Stimulated activated CD4-positive, alpha-beta T cell treated with anti-CD3 and anti-CD28 coated beads, TNF-alpha, amount 100 ng/mL, for 1 hour (primary cell): ENCODE measurements at places on chromosomes 1 and 21.

DNA sequence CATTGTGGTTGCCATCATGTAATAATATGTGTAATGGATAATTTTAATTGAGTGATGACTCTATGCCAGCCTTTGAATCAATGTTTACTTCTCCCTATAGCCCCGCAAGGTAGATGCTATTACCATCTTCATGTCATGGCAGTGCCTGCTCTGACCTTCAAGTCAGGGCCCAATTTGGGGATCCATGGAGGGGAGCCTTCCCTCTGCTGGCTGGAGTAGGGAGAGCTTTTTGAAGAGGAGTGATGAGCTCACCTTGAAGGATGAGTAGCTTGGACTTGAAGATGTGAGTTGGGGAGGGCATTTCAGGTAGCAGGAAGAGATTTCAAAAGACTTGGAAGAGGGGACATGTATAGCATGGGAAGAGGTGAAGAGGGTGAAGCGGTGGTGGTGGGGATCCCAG is 189.2 kb downstream of the FOXD2 start:
- no peak for DNase-seq

- no peak for DNase-seq
Observed at GRCh38 chr1:162996261-162996660, 72.9 kb upstream of the RGS4 start.

DNA sequence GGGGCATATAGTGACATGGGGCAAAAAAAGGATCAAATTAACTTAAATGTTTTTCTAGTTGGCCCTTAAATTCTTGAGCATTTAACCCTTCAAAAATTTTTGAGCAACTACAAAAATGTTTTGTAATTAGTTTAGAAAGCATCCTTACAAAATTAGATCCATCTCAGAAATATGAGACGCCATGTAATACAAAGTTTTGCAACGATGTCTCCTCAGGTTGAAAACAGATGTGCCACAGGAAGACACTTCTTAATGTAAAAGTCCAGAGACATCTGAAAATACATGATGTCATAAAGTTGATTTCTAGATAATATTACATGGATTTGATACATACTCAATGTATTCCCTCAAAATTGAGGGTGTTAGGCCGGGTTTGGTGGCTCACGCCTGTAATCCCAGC is 37.5 kb downstream of the CD46 start:
- no peak for DNase-seq

DNA sequence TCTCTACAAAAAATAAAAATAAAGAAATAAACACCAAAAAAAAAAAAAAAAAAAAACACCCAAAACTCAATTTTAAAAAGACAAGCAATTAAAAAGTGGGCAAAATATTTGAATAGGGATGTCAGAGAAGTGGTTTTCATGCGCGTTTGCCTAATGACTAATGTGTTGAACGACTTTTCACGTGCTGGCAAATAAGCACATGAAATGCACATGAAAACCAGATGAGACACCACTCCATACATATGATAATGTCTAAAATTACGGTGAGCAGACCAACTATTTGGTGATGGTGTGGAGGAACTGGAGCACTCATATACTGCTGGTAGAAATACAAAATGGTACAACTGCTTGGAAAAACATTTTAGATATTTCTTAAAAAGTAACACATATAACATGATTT is 39.4 kb upstream of the UHMK1 start:
- DNase-seq: no peak

DNA sequence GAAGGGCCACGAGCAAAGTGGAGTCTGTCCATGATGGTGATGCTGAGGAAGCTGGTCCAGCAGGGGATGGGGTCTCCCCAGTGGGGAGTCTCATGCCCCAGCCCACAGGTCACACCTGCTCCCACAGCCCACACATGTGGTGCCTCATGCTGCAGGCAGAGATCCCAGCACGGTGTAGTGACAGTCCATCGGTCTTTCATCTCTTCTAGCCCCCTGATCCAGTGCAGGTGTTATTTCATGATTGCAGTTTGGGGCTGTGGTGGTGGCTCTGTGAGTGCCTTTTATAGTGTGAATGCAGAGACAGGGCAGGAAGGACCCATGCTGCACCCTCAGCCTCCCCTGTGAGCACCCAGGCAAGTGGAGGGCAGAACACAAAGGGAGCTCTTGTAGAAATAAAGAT is 45.0 kb downstream of the UBASH3A start:
- DNase-seq: no peak

DNA sequence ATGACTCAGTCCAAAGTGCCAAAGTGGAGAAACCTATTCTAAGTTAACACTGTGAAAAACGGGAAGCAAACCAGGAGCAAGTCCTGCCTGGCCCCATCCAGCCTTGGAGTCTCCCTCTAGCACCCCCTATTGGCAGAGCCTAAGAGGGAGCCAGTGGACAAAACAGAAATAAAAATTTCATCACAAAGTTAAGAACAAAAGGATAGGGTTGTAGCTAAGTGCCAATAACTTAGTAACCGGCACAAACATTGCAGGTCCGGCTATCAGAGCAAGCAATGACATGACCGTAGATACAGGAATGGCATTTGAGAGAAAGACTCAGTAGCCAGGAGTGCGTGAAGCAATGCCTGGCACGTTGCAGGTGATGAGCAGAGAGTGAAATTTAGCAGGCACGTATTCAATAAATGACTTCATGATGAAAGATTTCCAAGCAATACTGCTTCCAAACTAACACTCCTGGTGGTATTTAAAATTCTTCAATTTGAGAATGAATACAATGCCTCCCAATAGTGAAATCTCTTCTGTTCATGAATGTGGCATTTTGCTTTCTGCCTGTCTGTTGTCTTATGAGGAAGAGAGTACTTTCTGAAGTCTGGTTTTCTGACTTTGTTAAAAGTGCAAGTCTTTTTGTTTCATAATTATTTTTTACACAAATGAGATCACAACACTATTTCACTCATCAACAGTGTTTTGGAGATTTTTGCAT is 391.0 kb downstream of the OMA1 start:
- no peak for DNase-seq

GRCh38 chr1:180173952-180174351 is 19.3 kb downstream of the QSOX1 start:
- no peak for DNase-seq

DNA sequence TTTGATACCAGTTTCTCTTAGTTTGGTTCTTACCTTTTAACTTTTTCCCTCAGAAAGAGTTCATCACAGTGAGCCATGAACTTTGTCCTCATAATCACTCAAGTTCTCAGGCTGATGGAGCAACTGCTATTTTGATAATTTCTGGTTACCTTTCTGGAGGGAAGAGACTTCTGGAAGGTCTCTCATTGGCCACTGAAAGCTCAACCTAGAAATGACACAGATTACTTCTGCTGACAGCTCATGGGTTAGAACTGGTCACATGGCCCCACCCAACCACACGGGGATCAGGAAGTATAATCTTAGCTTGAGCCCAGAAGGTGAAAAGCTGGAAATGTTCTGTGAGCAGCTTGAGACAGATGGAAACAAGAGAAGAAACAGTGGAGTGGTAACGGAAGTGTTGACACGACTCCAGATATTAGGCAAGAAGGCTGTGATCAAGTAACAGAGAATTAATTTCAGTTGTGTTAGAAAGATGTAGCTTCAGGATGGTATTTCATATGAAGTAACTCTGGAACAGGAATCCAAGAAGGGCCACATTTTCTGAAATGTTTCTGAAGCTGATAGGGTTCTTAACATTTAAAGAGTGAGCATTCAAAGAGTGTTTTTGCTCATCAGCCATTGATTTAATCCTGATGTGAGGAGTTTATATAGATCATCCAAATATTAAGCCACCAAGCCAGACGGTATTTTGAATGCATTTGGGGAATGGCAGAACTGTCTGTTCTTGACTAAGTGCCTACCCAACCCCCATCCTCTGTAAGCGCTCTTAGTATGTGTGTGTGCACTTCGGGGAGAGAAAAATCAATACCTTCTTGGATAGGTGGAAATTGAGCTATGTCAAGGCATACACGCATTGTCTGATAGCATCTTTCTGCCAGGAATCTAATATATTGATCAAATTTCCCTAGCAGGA is 21.9 kb upstream of the XPR1 start:
- DNase-seq: no peak

- no peak for DNase-seq
Observed at GRCh38 chr1:15089258-15089992, 64.1 kb upstream of the TMEM51 start.

GRCh38 chr1:236336084-236336483 is 54.3 kb upstream of the ERO1B start:
- no peak for DNase-seq
